ENCODE measurements at places on chromosomes 5 and 9.

- DNase-seq: no peak
Measured at GRCh38 chr9:131500939-131501541, 1.7 kb upstream of the POMT1 start.

GRCh38 chr9:111094958-111095357 is 56.7 kb upstream of the LPAR1 start:
- DNase-seq: no peak

- no peak for DNase-seq
Measured at GRCh38 chr5:158382473-158382872, 523.5 kb upstream of the CLINT1 start.

DNA sequence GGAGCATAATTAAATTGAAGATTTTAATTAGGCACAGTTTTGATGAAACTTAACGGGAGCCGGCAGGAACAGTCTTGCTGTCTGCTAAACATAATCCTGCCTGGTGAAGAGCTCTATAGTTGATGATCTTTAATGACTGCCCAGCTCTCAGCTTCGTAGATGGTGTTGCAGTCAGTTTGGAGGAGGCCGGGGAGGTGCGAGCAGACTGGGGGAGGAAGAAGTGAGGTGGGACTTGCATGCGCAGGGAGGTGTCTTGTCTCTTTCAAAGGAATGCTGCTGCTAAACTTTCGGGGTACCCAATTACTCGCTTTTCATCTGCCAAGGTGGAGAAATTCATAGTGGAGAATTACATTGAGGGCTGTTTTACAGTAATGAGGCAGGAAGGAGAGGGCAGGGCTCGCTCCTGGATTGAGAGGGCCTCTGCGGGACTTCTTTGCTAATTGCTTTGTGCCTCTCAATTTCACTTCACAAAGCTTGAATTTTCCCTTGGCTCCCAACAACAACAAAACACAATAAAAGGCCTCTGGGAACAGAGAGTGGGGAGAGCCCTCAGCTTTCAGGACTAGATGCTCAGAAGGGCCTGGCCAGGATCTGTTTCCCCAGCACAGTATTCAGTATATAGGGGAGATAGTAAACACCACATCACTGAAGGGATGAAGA is 257.9 kb upstream of the ADRA1B start:
- DNase-seq: no peak

- no peak for DNase-seq
Measured at GRCh38 chr5:168860503-168860902, 281.3 kb upstream of the PANK3 start.

DNA sequence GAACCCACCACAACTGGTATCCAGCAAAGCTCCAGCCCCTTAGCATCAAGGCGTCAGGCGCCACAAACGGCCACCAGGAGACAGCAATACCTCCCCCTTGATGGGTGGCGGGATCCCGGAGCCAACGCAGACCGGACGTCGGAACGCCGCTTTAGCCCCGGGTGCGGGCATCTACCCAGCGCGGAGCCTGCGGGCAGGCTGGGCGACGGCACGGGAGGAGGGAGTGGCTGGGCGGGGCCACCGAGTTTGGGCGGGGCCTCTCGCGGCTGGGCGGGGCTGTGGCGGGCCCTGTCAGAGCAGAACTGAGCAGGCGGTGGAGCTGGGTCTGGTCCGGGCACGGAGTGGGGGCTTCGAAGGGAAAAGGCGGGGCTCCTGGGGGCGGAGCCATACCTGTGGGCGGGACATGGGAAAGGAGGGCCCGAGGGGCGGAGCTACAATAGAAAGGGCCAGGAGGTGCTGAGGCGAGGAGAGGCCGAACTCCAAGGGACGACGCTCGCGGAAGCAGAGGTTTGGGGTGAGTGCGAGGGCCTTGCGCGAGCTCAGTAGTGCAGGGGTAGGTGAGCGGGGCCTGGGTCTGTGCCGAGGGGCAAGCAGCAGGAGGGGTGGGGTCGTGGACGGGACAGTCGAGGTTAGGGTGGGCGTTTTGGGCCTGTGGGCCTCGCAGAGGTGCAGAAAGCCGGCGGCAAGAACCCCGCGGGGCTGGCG is 40.2 kb upstream of the GARNL3 start:
- DNase-seq: peak; percentile 62

DNA sequence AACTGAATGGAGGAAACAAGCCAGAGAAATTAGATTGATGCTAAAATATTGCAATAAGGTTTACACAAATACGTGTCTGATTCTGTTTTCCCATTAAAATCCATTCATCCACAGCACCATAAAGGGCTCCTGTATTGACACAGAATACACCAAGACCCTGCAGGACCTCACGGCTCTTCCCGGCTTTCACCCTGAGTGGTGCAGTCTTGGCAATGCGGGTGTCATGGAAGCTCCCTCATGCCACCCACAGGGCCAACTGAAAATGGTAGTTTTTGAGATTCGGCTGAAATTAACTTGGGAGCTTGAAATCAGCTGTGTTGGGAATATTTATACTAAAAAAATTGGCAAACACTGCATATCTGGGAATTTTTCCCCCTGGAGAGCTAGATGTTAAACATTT is 17.3 kb upstream of the EXOC3 start:
- DNase-seq: no peak

GRCh38 chr9:89612566-89613278 is 7.9 kb downstream of the GADD45G start:
- DNase-seq: no peak

DNA sequence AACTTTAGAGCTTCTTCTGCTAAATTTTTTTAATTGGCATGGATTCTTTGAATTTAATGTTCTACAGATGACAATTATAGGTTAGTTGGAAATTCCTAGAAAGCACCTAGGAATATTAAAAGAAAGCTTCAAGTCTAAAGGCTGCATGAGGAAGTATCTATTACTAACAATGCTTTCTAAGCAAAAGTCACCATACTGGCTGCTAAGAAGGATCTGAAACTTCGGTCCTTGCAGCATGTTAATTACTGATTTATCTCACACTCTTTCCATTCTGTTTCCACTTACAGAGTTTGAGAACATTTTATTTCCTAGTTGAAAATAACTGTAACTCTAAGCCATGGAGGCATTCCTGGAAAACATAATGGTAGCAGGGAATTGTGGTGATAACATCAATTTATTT is 8.4 kb downstream of the SEMA6A start:
- DNase-seq: no peak

GRCh38 chr5:102561894-102562760 is 63.3 kb upstream of the SLCO6A1 start:
- DNase-seq: no peak

GRCh38 chr5:146860213-146860893 is 18.2 kb downstream of the PPP2R2B start:
- no peak for DNase-seq

DNA sequence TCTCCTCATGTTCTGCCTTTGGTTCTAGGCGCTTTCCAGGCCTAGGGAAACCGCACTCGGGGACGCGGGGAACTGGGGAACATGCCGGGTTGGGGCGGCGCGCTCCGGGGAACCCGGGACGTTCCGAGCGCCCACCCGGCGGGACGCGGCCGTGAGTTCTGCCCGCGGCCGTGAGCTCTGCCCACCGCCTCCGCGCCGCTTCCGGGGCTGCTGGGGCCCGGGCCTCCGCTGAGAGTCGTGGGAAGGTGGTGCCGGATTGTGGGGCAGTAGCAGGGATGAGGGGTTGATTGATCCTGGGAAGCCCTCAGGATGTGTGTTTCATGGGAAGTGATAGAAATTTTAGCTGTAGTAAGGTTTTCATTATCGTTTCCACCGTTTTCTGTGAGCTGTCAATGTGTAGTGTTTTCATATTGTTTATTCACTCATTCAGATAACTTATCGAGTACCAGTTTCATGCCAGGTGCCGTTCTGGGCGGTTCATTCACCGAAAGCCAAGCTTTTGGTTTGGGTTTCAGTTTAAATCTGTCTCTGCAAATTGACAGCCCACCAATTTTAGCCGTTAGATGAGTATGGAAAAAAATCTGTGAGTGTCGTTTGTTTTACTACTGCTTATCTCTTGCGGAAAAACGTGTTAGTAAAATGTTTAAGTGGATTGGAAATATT is 657 bp downstream of the MTRR start:
- DNase-seq: no peak

GRCh38 chr5:159273923-159274322 is 10.8 kb downstream of the UBLCP1 start:
- no peak for DNase-seq

GRCh38 chr9:3118081-3118480 is 274.2 kb upstream of the PUM3 start:
- no peak for DNase-seq

GRCh38 chr9:14340994-14341393 is 27.1 kb upstream of the NFIB start:
- no peak for DNase-seq

DNA sequence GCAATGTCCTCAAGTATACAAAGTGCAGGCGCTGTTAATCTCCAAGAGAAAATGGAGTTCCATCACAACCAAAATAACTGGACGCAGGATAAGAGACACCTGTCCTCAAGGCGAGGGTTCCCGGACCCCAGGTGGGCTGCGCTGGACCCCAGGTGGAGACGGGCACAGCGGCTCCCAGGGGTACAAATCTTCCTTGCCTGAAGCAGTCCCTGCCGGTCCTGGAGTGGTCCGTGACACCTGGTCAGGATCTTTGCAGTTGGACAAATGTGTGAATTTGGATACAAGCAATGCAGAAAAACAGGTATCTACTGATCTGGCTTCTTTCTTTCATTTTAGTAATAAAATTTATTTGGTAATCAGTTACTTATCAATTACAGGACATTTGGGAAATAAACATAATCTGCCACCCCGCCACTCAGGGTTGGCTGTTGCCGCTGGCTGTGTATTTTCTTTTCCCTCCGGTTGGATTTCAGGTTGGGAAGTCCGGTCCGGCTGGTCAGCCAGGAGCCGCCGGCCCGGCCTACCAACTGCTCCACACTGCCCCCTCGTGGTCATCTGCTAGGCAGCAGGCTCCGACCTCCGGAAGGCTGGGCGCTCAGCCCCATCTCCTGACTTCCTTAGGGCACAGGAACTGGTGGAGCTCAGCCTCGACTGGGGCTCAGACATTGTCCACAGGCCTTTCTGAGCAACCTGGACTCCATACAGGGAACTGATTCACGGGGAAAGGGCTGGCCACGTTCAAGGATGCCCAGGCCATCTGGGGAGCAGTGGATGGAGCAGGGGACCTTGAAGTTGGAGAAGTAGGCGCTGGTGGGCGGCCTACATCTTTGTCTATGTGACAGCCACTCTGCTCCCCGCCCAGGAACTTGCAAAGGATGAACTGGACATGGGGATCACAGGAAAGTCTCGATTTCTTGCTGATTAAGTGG is 43.4 kb downstream of the NXNL2 start:
- DNase-seq: peak; percentile 32

GRCh38 chr9:70218767-70219166 is 40.0 kb upstream of the SMC5 start:
- no peak for DNase-seq

DNA sequence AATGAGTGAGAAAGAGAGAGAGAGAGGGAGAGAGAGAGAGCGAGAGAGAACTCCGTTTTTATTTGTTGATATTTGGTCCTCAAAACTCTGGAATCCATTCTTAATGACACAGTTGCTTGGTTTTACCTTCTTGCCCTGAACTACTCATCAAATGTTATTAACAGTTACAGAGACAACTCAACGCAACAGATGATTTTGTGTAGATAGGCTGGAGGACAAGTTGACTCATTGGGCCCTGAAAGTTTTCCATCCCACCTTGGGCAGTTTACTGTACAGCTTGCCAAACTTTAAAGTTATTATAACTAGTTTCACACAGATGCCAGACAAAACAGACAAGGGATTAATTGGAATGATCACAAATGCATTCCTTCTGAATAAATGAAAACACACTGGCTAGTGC is 339.9 kb downstream of the ARL15 start:
- DNase-seq: no peak

DNA sequence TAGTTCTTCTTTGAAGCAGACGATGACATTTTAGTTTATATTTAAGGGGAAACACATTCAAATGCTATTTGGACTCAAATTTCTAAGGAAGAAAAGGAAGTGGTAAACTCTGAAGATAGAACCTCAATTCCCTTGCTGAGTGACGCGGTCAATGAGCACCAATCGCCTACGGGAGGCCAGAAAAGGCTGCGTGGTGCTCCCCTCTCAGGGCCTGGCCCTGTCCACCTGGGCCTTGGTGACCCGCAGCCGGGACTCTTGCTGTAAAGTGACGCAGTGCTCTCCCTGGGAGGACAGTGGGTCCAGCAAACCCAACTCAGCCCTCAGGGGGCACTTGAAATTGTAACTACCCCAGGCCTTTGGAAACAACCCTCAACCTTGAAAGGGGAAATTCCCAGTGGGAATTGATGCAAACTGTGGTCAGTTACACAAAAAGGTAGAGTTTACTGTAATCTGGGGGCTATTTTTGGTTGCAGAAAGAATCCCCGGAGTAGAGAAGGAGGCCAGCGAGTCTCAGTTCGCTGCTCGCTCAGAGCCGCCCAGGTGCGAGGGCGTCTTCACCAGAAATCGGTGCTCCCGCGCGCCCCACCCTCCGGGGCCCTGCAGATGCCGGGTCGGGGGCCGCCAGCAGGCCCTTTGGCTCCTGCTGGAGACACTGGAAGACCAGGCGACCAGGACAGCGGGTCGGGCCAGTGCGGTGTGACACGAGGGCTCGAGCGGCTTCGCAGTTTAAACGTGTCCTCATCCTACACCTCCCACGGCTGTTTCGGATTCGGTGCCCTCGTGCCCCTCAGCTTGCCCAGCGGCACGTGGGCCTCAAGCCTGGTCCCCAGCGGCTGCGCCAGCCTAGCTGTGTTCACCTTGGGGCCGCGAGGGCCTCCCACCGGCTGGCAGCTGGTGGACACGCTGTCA is 1.4 kb upstream of the ANKRD33B start:
- no peak for DNase-seq

GRCh38 chr5:93349613-93350012 is 231.4 kb downstream of the NR2F1-AS1 start:
- DNase-seq: no peak

- DNase-seq: no peak
Measured at GRCh38 chr9:126341902-126342301, 15.3 kb downstream of the MVB12B start.

DNA sequence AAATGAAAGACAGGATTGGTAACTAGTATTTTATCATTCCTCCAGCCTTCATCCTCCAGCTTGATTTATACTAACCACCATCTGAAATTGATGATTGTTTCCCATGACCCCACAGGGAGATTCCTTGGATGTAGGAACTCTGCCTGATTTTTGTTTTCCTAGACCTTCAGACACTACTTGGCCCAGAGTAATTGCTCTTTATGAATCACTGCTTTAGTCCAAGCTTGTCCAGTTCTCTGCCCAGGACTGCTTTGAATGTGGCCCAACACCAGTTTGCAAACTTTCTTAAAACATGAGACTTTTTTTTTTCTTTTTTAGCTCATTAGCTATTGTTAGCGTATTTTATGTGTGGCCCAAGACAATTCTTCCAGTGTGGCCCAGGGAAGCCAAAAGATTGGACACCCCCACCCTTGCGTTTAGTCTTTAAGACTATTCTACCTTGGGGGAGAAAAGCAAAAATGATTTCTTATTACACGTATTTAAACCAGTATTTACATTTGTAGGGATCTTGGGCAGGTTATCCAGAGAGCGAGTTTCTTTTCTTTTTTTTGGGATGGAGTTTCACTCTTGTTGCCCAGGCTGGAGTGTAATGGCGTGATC is 18.4 kb downstream of the BASP1 start:
- DNase-seq: no peak
